Osteoblast (primary cell): ENCODE measurements at places on chromosomes 1 and 21. TPM values are rescaled to one million over a fixed set of nuclear protein-coding genes. Genes with fewer than 3 reads are reported as not detected.

DNA sequence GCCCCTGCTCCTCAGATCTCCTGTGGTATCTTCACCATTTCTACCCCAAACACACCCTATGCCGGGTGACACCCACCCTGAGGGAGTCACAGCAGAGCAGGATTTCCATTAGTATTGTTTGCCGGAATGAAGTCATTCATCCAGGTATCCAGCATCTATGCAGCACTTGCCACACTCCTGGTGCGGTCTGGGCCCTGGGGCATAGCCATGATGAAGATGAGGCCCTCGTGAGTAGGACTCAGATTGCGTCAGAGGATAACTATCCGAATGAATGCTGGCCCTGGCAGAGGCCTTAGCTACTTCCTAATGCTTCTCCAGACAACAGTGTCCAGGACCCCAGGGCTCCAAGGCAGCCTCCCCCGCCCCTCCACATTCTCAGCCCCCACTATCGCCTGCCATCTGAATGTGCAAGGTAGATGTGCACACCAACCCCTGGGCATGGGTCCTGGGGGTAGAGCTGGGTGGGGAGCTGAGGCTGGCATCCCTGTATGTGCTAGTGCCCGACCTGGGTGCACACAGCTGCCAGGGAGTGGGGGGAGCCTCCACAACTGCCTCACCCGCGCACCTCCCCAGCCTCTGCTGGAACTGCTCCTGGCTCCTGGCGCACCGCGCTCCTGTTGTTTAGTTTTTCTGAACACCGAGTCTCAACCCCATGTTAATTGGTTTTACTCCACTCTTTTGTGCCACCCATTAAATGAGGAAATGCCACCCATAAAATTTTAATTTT is 25.5 kb upstream of the ZC3H12A start:
- no peak overlapping the region for H3K27ac ChIP-seq
- H3K27me3 ChIP-seq: peaks cover 3% of the 10 kb centered on the region
- H3K4me3 ChIP-seq: no peak overlapping the region
- DNase-seq: no peak

The SAMSN1 gene
- under 0.01 TPM in 1 of 2 replicates, not detected in the other for total RNA-seq

The NHLH2 gene
- total RNA-seq: not detected in 2 replicates

DNA sequence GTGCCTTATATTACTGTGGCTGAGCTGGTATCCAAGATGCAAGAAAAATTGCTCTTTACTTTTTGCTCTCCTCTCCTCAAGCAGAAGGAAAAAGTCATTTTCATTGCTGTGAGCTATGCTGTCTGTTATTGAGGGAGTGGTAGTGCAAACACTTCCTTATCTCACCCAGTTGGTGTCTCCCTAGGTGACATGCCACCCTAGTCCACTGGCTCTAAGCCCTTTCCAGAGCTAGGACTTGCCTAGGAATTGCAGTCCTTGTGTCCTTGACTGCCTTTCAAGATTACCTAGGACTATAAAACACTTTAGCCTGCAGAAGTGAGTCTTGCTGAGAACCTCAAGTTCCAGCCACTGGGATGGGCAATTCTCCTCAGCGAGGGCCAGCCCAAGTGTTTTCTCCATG is 458.3 kb downstream of the MRPL39 start:
- no peak overlapping the region for H3K27ac ChIP-seq
- H3K4me3 ChIP-seq: no peak overlapping the region
- no peaks in the 10 kb centered on the region for H3K36me3 ChIP-seq
- DNase-seq: no peak
- H3K4me1 ChIP-seq: no peaks in the 10 kb centered on the region

The KCNA3 gene
- not detected in 2 replicates for total RNA-seq
